ENCODE measurements at places on chromosomes 7 and 10. TPM values are rescaled to one million over a fixed set of nuclear protein-coding genes. Genes with fewer than 3 reads are reported as not detected.

Gene CYP26C1
- 0.16 TPM for total RNA-seq

Gene BAZ1B
- total RNA-seq, result 51.0 TPM

Gene TMEM176B
- 0.97 TPM for total RNA-seq

Gene ANKRD61
- total RNA-seq, result 0.16 TPM

Gene EGR2
- 0.61 TPM for total RNA-seq

Gene PRLHR
- total RNA-seq, result not detected

Gene WAPL
- total RNA-seq, result 39.8 TPM

Gene OR6V1
- total RNA-seq, result not detected

Gene GPNMB
- 284 TPM for total RNA-seq

All from hair follicle dermal papilla cell (primary cell).